ENCODE measurements at places on chromosomes 7 and 10.

GRCh38 chr7:73364006-73364728 lies 36.2 kb downstream of the FKBP6 start:
- DNase-seq = no peak

- DNase-seq = no peak
Measured at GRCh38 chr7:116776046-116776445, 86.3 kb upstream of the CAPZA2 start.

- no peak for DNase-seq
Measured at GRCh38 chr10:44520651-44521050, 135.8 kb upstream of the CXCL12 start.

GRCh38 chr7:43639858-43640491 lies 57.1 kb downstream of the STK17A start:
- DNase-seq = no peak

DNA sequence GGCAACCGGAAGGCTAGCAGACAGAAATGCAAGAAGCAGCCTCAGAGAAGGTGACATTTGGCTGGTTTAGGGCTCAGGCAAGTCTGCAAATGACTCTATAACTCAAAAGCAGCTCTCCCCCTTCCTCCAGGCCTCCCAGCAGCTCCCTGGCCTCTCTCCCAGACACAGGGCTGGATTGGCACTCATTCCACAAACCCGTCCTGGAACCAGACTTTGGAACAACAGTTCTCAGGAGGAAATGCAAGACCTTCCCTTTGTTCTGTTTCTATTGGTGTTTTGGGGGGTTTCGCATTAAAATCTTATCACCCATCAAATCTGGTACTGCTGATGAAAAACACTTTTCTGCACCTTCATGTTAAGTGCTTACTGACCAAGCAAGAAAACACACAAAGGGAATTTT lies 40.3 kb upstream of the EFCAB10 start:
- no peak for DNase-seq

DNA sequence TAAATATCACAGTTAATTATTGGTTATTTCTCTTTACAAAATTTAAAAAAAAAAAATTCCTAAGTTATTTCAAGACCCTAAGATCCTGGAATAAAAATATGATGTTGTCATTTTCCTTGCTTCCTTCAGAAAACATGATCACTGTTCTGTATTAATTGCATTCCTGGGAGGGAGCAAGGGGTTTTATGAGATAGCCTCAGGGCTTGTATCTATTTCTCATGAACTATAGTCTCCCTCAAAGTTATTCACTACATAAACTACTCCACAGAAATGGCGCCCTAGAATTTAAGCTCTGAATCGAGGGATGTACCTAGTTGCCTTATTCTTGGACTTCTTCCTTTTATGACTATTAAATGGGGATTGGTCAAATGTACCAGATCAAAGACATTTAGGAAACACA lies 170.3 kb downstream of the CHRM2 start:
- no peak for DNase-seq

All from stimulated activated CD8-positive, alpha-beta memory T cell treated with anti-CD3 and anti-CD28 coated beads, Interleukin-4, amount 100 ng/mL, for 1 hour (primary cell).